ENCODE measurements at places on chromosomes 1 and 21. TPM values are rescaled to one million over a fixed set of nuclear protein-coding genes. Genes with fewer than 3 reads are reported as not detected.

Gene FCMR
- total RNA-seq: not detected

Gene NMNAT1
- 3.7 TPM for total RNA-seq

Gene KAZN
- total RNA-seq: 11.0 TPM

Gene ANGPTL3
- not detected for total RNA-seq

Gene LENEP
- not detected for total RNA-seq

Gene FLG2
- total RNA-seq: not detected

Gene C1orf210
- total RNA-seq: not detected

Gene MPC2
- 21.5 TPM for total RNA-seq

Gene CASQ1
- total RNA-seq: not detected
